Amniotic epithelial cell (primary cell): ENCODE measurements at places on chromosomes 4 and X.

DNA sequence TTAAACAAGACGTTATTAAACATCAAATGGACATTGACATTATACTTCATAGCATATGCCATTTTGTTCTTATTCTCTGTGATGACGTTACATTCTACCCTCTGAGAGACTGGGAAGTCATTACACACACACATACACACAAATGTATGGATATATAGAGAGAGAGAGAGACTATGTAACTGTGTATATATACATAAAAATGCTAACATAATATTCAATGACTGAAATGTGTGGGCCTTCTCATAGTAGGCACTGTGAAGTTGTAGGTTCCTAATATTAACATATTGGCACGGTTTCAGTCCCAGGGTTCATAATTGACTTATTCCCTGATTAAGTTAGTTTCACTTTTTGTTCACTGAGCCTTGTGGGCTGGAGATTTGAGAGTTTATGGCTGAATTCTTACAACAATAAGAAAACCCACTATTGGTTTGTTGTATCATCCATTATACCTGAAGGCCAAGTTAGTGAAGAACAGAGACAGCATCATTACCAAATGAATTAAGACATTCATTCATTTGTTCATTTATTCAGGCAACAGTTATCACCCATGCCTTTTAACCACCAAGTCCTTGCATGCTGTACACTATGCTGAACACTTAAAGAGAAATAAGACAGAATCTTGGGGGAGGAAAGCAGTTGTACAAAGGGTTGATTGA lies 68.5 kb downstream of the GAB1 start:
- DNase-seq, result no peak

GRCh38 chr4:108024878-108025165 lies 35.1 kb downstream of the HADH start:
- DNase-seq, result no peak

- DNase-seq, result no peak
Measured at GRCh38 chr4:94484818-94485217, 33.1 kb downstream of the PDLIM5 start.

DNA sequence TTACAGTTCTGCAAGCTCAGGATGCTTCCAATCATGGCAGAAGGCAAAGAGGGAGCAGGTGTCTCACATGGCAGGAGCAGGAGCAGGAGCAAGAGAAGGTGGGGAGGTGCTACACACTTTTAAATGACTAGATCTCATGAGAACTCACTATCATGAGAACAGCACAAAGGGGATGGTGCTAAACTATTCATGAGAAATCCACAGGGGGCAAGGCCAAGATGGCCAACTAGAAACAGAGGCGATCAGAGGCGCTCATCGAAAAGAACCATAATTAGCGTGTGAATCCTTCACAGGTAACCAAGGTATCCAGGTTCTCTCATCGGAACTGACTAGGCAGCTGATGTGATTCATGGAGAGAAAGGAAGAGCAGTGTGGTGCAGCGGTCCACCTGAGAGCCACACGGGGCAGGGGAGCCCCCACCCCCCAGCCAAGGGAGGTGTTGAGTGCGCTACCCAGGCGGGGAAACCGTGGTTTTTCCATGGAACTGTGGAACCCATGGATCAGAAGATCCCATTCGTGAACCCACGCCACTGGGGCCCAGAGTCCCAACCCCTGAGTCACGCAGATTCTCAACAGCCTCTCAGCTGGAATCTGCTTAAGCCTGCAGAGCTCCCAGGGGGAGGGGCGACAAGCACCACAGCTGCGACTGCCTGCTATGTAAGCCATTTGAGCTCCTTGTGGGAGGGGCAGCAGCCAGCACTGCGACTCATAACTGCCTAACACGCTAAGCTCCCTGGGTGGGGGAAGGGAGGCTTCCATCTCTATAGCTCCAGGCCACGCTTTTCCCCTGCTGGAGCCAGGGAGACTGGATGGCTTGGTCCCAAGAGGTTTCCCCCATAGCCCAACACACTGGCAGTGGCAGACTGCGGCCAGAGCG lies 46.7 kb downstream of the FGF16 start:
- DNase-seq, result peak; percentile 72

DNA sequence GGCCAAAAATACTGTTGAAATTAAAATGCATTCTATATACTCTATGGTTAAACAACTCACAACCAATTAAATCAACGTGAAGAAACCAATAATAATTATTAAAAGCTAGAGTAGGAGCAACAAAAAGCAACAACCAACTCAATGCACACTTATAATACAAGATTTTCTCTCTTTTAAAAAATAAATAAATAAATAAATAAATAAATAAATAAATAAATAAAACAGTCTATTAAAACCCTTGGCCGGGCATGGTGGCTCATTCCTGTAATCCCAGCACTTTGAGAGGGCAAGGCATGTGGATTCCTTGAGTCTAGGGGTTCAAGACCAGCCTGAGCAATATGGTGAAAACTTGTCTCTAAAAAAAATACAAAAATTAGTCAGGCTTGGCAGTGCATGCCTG lies 62.7 kb downstream of the ENOX2 start:
- no peak for DNase-seq

DNA sequence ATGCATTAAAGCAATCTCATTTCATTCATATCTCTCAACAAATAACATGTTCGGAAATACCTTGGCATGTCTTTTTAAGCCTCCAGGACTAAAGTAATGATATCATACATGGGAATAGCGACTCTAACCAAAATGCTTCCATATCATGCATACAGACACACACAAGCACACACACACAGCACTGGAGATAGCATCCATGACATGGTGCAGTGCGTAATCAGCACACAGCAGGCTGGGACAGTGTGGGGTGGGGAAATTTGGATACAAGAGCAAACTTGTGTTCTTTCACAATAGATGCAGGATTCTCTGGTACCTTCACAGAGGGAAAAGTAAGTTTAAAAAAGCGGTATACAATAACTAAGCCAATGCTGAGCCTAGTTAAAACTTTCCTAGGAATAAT lies 132.3 kb upstream of the HPGD start:
- DNase-seq, result no peak

- no peak for DNase-seq
Measured at GRCh38 chrX:79270401-79270800, 96.7 kb downstream of the ITM2A start.

DNA sequence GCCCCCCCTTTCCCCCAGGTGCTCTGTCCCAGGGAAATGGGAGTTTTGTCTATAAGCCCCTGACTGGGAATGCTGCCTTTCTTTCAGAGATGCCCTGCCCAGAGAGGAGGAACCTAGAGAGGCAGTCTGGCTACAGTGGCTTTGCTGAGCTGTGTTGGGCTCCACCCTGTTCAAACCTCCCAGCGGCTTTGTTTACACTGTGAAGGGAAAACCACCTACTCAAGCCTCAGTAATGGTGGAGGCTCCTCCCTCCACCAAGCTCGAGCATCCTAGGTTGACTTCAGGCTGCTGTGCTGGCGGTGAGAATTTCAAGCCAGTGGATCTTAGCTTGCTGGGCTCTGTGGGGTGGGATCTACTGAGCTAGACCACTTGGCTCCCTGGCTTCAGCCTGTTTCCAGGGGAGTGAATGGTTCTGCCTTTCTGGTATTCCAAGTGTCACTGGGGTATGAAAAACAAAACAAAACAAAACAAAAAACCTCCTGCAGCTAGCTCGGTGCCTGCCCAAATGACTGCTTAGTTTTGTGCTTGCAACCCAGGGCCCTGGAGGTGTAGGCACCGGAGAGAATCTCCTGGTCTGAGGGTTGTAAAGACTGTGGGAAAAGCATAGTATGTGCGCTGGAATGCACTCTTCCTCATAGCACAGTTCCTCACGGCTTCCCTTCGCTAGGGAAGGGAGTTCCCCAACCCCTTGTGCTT lies 41.7 kb downstream of the ITM2A start:
- no peak for DNase-seq

GRCh38 chrX:24005028-24005427 lies 22.0 kb downstream of the KLHL15 start:
- no peak for DNase-seq

DNA sequence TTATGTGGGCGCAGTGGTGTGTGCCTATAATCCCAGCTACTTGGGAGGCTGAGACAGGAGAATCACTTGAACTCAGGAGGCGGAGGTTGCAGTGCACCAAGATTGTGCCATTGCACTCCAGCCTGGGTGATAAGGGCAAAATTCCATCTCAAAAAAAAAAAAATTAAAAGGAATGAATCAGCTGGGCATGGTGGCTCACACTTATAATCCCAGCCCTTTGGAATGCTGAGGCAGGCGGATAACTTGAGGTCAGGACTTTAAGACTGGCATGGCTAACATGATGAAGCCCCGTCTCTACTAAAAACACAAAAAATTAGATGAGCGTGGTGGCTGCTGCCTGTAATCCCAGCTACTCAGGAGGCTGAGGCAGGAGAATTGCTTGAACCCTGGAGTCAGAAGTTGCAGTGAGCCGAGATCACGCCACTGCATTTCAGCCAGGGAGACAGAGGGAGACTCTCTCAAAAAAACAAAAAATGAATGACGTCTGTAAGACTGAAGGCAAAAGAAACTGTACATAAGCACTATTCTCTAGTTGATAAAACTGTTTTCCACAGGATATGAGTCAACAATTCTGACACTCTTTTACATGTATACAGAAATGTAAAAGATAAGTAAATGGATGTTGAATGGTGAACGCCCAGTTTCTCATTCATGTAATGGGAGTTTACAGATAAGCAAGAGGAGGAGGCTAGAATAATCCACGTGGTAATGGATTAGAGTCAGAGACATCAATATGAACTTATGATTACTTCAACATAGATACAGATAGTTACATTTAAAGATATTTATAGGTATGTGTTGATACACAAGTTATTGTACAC lies 22.2 kb downstream of the CENPC start:
- DNase-seq, result peak; percentile 92

DNA sequence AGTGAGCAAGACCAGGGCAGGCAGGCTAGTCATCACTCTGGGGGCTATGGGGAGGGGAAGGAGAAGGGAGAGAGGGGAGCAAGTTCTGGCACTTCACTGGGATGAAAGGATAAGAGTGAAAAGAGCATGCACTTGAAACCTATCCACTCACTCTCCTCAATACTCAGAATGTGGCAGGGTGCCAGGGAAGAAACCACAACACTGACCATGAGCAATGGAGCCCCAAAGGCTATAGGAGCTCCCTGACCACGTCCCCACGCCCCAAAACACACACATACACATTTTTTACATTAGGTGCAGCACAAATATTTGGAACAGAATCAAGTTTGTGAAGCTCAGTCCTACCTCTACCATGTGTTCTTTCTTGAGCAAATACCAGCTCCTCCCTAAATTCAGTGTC lies 132.2 kb downstream of the IDS start:
- DNase-seq, result no peak

DNA sequence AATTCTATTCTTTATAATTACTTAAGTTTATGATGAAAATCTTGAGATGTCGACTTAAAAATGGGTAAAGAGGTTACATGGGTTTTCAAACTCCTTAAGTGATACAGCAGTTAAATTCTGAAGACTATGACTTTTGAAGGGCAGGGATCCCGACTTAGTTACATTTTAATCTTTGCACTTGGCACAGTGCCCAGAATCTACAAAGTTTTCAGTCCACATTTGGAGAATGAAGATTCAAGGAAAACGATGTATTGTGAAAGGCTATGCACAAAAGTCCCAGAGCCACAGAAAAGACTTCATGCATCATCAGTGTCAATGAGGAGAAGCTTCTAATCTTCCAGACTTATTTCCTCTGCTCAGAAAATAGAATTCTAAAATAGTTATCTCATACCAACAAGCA lies 36.3 kb upstream of the GRPR start:
- DNase-seq, result peak; percentile 1

DNA sequence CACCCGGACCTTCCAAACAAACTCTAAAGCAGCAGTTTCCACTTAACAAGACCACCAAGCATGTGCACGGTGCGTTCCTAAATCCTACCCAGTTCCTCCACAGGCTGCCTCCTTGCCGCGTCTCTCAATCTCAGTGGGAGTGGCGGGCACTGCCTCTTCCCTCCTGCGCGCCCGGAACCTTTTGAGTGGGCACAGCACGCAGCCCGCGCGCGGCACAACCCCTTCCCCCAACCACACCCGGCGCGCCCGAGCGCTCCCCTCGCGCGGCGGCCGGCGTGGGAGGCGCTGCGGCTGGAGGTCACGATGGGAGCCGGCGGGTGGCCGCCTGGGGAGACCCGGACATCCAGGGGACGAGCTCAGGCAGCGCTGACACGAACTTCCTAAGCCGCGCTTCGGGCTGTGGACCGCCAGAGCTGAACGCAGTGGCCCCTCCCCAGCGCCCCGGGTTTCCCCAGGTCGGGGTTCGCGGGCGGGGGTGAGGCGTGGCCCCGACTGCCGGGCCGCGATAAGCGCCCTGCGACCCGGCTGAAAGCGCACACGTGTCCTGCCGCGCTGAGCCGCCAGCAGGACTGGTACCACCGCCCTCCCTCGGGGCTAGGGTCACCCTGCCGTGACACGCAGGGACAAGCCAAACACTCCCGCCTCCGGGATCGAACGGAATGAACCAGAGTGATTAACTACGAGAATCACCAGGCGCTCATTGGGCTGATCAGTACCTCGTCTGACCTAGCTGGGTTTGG lies at the start of gene ABCG2:
TSS of gene ABCG2 (minus strand) at position 151 of the 740 bp plus-strand sequence. CDS start 18,644 bp downstream, outside the sequence.
- DNase-seq, result peak; percentile 35

GRCh38 chr4:42655921-42656678 lies 805 bp downstream of the ATP8A1 start:
- no peak for DNase-seq

DNA sequence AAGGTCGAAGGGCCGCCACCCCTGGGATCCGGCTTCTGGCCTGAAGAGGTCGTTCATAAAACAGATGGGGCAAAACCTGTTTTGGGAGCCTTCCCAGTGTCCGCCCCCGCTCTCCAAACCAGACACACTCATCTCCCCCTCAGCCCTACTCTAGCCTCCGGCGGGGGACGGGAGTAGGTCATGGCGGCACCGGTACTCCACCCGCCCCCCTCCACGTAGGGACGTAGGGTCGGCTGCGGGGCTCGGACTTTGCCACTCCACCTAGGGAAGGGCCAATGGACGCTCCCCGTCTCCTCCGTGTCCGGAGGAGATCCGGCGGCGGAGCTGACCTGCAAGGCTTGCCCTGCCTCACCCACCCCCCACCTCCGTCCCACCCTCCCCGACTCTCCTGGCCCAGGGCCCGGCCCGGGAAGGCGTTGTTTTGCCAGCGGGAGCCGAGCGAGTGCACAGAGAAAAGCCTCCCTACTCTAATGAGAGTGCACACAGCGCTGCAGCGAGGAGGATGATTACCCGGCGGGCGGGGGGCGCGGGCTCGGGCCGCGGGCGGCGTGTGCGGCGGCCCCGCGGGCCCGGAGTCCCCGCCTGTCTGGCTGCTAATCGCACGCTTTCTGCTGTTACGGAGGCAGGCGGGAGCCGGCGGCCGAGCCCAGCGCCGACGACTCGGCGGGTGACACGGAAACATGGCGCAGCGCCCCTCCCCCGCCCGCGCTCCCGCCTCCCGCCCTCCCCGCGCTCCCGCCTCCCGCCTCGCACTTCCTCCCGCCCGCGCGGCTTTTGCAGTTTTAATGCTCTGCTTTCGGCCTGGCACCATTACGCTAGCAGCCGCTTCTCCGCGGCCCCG lies 8.3 kb upstream of the BCOR start:
- no peak for DNase-seq

DNA sequence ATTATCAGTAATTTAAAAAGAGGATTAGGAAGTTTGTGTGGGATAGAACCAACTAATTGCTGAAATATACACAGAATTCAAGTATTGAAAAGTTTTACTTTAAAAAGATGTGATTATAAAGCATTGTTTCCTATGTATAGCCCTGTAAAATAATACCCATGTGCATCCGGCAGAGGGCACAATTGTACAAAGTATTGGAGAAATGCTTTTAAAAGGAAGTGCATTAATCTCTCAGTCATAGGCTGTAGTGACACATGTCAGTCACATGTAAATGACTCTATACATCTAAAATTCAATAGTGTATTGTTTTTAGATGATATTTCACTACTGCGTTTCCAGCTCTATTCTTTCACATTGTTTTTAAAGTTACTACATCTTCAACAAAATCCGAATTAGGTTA lies 9.7 kb upstream of the GEMIN8 start:
- DNase-seq, result peak; percentile 31
